Calu3 (cell line): ENCODE measurements at places on chromosomes 6 and 20.

- no peak for DNase-seq
Measured at GRCh38 chr6:84046755-84047154, 13.2 kb downstream of the MRAP2 start.

DNA sequence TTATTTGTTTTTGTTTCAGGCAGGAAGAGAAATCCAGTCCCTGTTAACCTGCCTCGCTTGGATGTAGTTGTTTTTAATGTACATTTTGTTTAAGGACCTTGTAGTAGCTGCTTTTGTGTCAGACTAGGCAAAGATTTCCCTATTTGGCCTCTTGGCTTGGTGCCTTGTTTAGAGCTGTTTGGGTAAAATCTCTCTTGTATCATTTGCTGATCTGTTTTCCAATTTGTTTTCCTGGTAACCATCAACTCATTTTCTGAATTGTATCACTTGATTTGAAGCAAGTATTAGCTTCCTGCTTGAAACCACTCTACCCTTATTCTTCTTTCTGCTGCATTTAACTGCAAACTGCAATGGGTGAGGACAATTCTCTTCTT lies 160.7 kb downstream of the ZFAND3 start:
- no peak for DNase-seq

- no peak for DNase-seq
Measured at GRCh38 chr20:9919271-9920014, 80.6 kb upstream of the PAK5 start.

- DNase-seq: peak; percentile 9
Measured at GRCh38 chr20:2692036-2692885, at the start of gene EBF4. Gene EBF4, plus strand, starts transcription at chr20:2692780. Its CDS starts 866 bp downstream, at chr20:2693646.

GRCh38 chr6:21100991-21101390 lies 492.6 kb upstream of the SOX4 start:
- no peak for DNase-seq

- peak; percentile 8 for DNase-seq
Measured at GRCh38 chr20:52231230-52231746, 39.7 kb upstream of the ZFP64 start.

GRCh38 chr20:63186528-63187316 lies 29.2 kb downstream of the YTHDF1 start:
- peak; percentile 70 for DNase-seq

DNA sequence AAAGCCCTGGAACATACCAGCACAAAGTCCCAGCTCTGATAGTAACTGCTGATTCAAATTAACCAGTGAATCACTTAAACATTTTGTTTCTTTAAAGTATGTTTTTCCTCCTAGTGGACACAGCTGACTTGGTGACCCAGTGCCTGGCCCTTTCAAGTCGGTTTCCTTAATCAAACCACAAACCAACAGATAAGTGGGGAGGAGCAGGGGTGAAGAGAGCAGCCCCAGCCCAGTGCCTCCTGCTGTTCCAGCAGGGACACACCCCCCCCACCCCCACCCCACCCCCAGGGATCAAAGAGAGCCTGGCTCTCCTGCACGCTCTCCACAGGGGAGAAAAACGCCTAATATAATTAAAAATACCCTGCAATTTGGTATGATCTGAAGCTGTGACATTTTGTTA lies 55.4 kb upstream of the TBXT start:
- no peak for DNase-seq

GRCh38 chr6:26404546-26404945 lies 2.5 kb downstream of the BTN3A1 start:
- no peak for DNase-seq

DNA sequence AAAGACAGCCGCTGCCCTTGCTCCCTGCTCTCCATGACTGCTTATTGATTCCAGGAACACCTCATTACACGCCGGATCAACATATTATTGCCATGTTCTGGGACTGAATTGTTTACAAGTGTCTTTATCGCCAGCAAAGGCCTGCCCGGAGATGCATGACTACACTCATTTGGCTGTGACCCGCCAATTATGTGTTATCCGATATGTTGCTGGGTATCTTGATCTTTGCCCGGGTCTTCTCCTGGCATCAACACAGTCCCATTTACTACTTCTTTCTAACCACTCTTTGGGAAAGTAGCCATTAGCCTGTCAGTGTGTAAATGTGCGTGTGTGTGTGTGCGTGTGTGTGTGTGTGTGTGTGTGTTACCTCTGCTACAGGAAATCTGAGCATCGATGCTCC lies 15.4 kb downstream of the LINC00237 start:
- no peak for DNase-seq

DNA sequence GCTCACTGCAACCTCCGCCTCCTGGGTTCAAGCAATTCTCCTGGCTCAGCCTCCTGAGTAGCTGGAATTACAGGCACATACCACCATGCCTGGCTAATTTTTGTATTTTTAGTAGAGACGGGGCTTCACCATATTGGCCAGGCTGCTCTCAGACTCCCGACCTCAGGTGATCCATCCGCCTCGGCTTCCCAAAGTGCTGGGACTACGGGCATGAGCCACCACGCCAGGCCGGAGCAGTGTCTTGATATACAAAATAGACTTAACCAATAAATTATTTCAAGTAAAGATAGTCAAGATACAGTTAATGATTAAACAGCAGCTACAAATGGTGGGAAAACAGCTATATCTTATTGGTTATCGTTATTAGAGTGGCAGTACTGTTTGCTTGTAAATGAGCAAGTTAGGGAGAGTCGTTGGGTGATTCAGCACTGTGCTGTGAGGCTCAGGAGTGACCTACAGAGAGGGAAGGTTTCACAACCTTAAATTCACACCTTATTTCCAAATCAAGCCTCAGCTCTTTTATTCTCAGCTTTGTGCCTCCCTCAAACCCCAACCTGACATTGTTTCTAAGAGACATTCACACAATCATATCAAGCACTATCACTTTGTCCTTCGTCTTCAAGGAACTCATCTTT lies 1128.4 kb upstream of the MAP3K7 start:
- no peak for DNase-seq

GRCh38 chr6:44738601-44739146 lies 351.2 kb downstream of the CDC5L start:
- no peak for DNase-seq

DNA sequence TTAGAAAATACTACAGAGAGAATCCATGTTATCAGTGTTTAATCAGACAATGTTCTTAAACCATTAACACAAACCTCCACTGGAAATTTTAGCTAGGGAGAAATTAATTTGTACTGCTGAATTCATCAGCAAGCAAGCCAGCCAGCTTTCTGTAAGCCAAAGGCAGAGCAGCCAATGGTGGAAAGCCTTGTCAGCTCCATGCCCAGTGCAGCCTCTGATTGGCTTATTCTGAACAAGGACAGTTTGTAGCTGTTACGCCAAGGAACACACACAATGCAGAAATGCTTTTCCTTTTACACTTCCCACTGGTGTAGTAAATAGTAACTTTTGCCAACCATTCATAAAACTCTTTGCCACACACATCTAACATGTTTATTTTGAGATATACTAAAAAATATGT lies 265.0 kb downstream of the TENT5A start:
- no peak for DNase-seq

DNA sequence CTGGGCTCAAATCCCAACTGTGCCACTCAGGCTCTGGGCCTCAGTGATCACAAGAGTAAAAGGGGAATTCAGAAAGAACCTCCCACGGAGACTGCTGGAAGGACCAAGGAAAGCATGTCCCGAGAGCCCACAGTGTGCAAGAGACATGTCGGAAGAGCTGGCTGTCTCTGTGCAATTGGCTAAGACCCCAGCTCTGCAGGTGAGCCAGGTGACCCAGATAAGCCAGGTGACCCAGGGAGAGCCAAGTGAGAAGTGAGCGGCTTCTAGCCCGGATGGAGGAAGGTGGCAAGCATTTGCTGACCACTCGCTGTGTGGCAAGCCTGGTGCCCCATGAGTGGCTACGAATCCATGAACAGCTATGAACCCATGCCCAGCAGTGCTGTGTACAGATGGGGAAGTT lies 59.1 kb downstream of the RIPOR3 start:
- no peak for DNase-seq

- no peak for DNase-seq
Measured at GRCh38 chr20:11140359-11140758, 466.6 kb upstream of the JAG1 start.

DNA sequence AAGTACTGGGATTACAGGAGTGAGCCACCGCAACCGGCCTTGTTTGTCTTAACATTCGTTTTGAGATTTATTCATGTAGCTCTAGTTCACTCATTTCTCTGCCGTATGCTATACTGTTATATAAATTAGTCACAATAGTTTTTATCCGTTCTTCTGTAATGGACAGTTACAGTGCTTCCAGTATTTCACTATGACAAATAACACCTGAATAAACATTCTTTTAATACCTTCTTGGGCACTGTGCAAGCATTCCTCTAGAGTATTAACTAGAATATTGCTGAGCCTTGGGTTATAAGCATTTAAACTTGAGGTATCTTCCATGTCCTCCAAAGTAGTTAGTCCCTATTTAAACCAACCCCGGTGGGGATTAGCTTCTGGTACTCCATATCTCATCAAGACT lies 45.6 kb downstream of the STK38 start:
- no peak for DNase-seq

DNA sequence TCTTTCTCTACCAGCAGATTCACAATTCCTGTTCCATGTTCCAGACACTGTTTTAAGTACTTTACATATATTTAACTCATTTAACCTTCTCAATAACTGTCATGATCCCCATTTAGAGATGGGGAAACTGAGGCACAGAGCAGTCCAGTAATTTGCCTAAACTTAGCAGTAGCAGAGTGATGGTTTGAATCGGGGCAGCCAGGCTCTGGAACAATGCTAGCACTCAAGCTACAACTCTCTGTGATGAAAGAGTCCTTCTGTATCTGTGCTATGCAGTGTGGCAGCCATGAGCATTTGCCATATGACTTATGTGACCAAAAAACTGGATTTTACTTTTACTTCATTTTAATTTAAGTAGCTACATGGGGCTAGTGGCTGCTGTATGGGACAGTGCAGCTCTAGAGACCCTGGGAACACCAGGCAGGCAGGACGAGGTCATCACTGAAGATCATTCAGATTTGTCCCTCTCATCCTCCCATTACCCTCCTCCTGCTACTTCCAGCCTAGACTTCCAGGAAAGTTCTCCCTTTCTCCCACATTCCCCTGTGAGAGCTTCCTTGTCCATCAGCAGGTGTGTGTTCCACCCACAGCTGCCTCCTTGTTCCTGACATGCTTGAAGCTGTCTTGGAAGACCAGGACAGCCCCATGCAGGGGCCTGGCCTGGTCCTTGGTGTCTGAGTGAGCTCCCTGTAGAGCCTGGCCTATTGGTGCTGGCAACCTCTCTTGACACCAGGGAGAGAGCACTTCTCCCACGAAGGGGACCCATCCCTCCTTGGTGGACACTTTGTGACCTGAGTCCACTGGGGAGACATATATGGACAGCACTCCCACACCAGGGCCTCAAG lies 157.0 kb downstream of the MRPL14 start:
- DNase-seq: no peak

DNA sequence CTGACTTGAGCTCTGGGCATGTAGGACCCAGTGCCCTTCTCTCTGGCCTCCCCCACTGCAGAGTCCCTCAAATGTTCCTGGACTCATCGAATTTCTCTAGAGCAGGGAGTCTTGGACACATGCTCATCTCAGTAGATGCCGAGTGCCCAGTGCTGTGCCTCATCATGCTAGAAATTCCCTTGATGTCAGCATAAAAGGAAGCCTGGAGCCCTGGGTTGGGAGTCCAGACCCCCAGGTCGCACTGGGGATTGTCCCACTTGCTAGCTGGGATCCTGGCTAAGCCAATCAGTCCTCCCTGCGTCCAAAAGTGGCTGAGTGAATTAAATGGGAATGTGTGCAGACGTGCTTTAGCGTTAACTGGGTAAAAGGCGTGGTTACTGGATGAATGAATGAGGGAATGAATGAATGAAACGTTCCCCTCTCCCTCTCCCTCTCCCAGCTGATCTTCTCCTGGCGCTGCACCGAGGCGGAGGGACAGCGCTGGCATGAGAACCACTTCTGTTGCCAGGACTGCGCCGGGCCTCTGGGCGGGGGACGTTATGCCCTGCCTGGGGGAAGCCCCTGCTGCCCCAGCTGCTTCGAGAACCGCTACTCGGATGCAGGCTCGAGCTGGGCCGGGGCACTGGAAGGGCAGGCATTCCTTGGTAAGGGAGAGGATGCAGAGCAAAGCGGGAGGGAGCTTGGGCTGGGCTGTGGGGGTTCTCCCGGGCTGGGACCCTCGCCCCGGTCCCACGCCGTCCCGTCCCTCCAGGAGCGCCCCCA lies 1.6 kb upstream of the TOMM6 start:
- no peak for DNase-seq

DNA sequence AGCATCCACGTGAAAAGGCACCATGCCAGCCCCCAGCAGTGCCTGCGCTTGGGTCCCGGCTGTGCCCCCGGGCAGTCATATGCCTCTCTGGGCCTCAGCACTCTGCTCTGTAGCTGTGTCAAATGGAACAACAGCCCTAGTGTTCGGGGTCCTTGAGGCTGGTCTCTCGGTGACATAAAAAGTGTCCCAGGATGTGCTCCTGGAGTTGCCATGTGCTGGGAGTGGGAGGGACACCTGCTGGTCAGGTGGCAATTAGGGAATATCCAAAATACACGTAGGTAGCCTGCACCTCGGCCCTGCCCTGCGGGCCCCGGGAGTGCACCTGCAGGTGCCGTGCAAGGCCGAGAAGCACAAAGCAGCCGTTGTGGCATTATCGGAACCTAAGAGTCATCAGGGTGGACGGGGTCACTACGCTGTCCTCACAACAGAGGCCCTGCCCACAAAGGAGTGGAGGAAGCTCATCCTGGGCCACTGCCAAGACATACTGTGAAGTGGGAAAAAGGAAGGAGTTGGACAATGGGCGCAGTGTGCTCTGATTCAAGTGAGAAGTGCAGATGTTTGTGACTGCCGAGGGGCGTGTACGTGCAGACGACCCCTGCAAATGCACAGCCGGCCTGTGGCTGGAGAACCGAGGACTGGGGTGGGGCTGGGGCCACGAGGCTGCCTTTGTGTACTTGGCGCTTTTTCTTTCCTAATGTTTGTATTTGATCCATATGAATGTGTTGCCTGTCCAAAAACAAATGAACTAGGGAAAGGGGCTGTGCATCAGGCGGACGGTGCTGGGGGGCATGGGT lies 24.6 kb downstream of the SLCO4A1 start:
- peak; percentile 95 for DNase-seq

- no peak for DNase-seq
Measured at GRCh38 chr6:55033016-55033546, 141.2 kb upstream of the HCRTR2 start.

DNA sequence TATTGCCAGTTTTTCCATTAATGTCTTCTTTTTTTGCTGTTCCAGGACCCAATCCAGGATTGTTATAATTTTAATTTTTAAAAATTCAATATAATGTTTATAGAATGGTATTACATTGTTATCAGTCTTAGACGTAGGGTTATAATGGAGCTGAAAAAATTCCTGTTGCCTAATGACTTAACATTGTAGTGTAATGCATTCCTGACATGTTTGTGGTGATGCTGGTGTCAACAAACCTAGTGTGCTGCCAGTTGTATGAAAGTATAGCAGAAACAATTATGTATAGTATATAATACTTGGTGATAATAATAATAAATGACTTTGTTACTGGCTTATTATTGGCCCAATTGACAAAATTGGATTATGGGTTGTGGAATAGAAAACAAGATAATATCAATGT lies 30.4 kb downstream of the KIZ start:
- no peak for DNase-seq

- DNase-seq: no peak
Measured at GRCh38 chr20:40883097-40883496, 145.5 kb upstream of the TOP1 start.
